Activated CD4-positive, alpha-beta T cell treated with anti-CD3 and anti-CD28 coated beads for 1 hour (primary cell): ENCODE measurements at places on chromosomes 12 and 14.

DNA sequence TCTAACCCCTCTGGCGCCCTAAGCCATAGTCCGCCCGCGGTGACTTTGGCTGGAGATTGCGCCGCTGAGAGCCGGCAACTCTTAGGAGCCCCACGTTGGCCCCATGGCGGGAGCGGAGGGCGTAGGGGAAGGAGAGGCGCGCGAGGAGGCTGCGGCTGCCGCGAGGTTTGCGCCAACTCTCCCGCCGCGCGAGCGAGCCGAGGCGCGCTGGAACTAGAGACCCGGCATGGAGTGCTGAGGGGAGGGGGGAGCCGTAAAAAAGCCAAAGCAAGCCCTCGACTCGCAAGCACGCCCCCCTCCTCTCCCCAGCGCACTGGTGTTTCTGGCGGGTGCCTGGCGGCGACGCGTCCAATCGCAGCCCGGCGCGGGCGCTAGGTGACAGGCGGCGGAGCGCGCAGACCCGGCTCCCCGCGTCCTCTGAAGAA lies at the start of gene SYT10:
SYT10 (minus strand) TSS at position 233 of the 425 bp plus-strand sequence. CDS start 297 bp downstream, outside the sequence.
- DNase-seq = no peak

GRCh38 chr12:45259675-45260074 lies 43.8 kb downstream of the ANO6 start:
- no peak for DNase-seq

GRCh38 chr12:124967016-124967739 lies 21.8 kb downstream of the DHX37 start:
- no peak for DNase-seq

DNA sequence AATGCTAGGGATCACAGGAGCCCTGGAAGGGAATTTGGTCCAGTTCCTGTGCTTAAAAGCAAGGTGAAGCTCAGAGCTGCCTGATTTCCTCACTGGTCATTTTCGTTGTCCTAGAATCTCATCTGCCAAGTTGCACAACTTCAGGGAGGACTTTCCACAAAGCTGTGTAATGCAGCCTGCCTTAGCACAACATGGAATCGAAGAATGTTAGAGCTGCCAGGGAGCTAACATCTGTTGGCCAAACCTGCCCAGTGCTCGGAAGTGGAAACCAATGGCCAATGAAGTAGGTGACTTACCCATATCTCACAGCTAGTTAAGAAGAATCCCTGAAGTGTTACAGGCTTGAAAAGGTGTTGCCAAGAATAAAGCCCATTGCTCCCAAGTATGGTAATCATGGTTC lies 79.9 kb upstream of the SSTR1 start:
- no peak for DNase-seq

DNA sequence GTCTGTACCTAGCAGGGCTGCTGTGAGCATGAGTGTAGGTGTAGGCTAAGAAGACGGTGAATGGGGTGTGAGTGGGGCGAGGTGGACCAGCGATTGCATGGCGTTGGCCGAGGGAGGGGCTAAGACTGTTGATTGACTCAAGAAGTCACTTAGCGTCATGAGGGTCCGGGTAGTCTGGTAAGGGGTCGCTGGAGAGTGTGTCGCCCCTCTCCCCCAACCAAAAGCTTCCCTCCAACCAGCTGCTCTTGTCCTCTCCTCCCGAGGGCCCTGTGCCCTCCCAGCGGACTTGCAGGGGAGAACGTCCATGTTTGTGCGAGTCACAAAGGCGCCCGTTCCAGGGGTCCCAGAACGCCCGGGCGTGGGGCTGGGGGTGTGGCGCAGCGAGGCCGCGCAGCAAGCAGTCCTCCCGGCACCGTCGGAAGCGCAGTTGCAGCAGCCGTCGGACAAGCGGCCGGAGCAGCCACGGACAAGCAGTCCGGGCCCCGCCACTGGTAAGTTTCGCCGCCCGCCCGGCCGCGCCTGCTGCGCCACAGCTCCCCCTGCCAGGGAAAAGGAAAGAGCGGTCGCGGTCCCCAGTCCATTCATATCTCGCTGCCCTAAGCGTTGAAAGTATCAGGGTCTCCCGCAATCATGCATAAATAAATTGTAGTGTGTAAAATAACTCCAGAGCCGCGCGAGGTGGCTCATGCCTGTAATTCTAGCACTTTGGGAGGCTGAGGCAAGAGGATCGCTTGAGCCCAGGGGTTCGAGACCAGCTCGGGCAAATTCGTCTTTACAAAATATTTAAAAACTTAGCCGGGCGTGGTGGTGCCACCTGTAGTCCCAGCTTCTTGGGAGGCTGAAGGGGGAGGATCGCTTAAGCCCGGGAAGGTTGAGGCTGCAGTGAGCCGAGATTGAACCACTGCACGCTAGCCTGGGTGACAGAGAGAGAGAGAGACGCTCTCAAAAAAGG lies at the start of gene CCDC63:
CCDC63 (plus strand) TSS at position 373 of the 952 bp plus-strand sequence. CDS start 5,968 bp downstream, outside the sequence.
- DNase-seq = peak; percentile 10
